ENCODE measurements at places on chromosomes 16 and 17.

- DNase-seq, result no peak
These were observed 1.8 kb upstream of the KRT10 start for GRCh38 chr17:40824015-40824832.

DNA sequence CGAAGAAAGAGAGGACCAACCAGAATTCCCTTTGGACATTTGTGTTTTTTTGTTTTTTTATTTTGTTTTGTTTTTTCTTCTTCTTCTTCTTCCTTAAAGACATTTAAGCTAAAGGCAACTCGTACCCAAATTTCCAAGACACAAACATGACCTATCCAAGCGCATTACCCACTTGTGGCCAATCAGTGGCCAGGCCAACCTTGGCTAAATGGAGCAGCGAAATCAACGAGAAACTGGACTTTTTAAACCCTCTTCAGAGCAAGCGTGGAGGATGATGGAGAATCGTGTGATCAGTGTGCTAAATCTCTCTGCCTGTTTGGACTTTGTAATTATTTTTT is 3.6 kb downstream of the SOX9 start:
- no peak for DNase-seq

- no peak for DNase-seq
These were observed 246.6 kb upstream of the MAF start for GRCh38 chr16:79847101-79847500.

DNA sequence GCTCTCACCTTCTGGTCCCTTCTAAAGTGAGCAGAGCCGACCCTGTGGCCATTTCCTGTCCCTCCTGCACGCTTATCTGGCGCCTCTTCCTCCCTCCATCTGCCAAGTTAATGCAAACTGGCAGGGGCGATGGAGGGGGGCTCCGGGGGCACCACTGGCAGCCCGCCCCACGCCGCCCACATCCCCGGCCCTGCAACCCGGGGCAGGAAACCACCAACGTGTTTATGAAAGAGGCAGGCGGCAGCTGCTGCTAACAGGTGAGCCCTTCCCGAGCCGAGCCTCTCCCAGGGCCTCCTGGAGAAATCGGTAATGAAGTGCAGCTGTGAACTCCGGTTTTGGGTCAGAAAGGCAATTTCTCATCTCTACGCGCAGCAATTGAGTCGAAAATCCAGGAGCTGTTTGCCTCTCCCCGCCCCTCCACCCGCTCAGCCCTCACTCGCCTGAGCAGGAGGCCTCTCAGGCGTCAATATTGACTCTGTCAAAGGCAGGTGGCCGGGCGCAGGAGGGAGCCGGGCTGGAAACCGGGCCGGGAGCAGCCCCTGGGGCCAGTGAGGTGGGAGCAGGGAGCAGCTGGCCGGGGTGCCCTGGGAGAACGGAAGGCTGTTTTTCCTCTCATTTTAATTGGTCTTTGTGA is 164.4 kb upstream of the GSE1 start:
- no peak for DNase-seq

GRCh38 chr16:80666378-80667250 is 125.8 kb downstream of the DYNLRB2 start:
- DNase-seq, result no peak

DNA sequence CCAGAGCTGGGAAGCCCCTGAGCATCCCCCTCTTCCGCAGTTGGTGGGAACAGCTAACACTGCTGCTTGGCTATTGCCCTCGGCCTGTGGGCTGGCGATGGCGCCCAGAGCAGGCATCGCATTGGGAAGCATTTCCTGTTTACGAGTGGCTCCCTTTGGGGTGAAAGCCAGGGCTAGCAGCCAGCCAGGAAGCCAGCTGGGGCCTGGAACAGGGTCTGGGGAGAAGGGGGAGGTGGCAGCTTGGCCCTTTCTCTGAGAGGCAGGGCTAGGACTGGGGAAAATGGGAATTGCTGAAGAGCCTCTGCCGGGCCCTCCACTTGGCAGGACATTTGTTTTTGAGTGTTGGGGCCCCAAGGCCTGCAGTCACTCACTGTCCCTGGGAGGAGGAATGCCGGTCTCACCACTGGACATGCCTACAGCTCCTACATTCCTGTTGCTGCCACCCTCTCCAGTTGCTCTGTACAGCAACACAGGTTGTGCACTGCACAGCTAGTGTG is 2.4 kb upstream of the MTSS2 start:
- DNase-seq, result no peak

DNA sequence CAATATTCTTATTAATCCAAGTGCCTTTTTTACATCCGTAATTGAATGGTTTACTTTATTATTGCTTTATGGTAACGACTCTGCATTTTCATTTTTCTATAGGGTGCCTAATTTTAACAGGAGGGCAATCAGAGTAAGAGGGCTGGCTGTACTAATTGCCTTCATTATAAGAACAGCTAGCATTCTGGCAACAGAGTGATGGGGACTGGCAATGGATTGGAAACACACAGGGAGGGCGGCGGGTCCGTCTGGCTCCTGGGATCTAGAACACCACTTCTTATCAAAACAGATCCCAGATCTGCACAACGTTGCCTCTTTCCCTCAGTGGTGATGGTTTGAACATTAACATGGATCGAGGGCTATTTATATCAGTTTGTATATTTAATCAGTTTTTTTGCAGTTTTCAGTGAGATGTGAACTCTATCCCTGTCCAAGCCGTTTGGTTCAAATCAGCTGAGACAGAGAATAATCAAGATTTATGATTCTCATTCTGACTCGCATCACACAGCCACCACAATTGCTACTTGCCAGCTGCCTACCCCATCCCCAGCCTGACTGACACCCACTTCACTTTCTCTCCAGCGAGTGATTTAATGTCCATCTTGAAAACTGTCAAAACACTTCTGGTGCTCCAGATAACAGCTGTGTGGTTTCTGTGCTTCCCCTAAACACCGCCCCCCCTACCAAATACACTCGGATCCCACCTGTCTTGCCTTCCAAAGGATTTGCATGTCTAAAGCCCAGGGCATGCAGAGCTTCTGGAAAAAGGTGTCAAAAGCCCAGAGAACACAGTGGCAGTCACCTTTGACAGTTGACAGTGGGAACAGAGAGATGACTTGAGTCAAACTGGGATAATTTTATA is 327.9 kb downstream of the HS3ST4 start:
- no peak for DNase-seq

DNA sequence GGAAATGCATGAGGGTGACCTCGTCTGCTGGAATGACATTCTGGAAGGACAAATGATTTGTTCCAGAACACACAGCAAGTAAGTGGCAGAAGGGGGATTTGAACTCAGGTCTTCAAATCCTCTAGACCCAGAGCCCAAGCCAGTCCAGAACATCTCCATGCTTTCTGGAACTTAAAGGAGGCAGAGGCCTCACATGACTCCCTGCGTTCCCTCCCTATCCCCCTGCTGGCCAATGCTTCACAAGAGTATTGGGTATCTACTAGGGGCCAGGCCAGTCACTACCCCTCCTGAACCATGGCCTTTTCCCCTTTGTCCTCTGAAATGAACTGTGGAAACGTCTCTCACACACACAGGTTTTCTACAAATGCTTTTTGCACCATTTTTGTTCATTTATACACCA is 7.6 kb upstream of the BEAN1 start:
- no peak for DNase-seq

- DNase-seq, result peak; percentile 80
These were observed 1.2 kb downstream of the TRIM65 start for GRCh38 chr17:75895370-75896155.

- no peak for DNase-seq
These were observed 119.7 kb upstream of the CIBAR2 start for GRCh38 chr16:85231959-85232358.

GRCh38 chr17:80526116-80526910 is 18.3 kb upstream of the RPTOR start:
- no peak for DNase-seq

DNA sequence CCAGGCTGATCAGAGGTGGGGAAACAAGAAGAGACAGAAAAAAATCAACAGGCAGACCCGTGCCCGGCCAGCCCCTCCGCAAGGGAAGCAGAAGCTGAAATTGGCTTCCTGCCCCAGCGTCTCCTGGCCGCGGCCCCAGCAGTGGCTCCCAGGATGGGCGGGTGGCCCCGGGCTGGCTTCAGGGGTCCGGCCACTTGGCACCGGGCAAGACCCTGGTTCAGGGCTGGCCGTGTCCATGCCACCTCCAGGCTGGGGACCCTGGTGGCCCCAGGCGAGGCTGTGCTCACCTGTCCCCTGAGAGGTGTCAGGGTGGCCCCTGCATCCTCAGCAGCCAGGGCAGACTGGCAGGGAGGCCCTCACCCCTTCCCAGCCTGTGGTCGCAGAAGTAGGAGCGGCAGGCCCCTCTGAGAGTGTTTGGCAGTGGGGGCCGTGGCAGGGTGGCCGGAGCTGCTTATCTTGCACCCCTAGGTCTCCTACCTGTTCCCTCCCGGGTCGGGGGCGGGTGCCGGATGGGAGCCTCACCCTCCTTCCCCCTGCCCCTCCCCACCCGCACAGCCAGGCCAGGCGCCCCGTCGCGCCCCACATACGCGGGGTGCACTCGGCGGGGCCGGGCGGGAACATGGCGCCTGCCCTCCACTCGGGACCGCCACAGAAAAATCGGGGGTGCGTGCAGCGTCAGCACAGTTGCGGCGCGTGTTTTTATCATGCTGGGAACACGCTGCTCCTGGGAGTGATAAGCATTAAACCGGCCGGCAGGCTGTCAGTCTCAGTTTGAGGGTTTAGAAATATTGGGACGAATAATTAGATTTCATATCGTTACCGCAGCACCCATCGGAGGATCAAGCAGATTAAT is 46.7 kb upstream of the ZC3H18 start:
- DNase-seq, result no peak

DNA sequence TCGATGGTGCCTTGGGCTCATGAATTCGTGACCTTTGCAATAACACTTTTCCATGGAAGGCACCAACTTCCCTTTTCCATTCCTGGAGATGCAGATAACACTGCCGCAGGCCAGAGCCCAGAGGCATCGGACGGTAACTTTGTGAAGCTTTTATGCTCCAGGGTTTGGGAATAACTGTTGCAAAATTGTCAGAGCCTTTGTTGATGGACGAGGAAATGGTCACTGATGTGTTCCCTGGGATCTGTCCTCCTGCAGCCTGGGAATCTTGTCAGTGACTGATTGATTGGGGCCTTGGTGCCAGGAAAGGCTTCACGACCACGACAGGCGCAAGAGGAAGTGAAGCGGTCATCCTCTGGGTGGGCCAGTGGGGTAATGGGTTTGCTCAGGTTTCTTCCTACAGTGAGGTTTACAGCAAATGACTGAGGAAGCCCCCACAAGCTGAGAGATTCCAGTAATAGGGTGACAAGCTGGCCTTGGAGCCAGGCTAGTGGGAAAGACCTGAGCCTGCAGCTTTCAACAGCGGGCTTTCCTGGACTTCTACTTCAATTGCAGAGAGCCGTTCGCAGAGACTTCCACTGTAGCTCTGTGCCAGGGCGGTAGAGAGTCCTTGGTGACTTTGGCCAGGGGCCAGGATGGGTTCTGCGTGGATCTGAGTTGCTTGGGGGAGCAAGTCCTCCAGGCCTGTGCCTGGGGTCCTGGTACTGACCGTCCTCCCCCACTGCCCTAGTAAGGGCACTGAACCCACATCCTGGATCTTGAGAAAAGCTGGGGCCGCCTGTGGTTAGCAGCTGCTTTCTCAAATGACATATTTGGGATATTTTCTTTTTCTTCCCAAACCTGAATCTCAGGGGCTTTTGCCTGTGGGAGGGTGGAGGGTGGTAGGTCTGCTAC is 37.6 kb downstream of the PGS1 start:
- DNase-seq, result no peak

- DNase-seq, result peak; percentile 29
These were observed 2.3 kb upstream of the G6PC1 start for GRCh38 chr17:42898147-42898811.

DNA sequence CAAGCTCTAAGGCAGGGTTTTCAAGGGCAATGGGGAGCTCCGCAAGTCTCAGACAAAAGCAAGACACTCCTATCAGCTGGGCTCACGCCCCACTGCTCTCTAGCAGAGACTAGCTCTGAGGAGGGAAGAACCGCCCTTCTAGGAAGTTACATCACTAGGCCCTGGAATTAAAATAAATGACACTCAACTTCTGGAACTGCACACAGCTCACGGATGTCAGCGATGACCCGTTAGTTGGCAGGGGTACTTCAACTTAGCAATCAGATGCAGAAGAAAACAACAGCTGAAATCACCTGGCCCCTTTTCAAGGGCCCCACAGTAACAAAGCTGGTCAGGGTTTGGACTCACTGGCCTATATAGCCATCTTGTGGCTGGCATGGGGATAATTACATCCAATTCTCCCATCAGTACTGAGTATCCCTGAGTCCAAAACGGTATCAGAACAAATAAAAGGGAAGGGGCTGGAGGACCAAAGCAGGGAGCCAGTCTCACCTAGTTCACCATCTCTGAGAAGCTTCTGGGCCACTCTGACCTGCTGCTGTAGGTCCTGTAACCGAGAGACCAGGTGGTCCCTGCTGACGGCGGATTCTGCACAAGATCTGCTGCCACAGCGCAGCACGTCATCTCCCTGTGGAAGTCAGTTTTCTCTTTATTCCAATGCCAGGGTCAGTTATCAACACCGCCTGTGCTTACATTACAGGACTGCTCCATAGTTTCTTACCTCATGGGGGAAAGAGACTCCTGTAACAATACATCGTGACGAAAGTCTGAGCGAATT is 22.2 kb downstream of the SERPINF1 start:
- DNase-seq, result peak; percentile 55

DNA sequence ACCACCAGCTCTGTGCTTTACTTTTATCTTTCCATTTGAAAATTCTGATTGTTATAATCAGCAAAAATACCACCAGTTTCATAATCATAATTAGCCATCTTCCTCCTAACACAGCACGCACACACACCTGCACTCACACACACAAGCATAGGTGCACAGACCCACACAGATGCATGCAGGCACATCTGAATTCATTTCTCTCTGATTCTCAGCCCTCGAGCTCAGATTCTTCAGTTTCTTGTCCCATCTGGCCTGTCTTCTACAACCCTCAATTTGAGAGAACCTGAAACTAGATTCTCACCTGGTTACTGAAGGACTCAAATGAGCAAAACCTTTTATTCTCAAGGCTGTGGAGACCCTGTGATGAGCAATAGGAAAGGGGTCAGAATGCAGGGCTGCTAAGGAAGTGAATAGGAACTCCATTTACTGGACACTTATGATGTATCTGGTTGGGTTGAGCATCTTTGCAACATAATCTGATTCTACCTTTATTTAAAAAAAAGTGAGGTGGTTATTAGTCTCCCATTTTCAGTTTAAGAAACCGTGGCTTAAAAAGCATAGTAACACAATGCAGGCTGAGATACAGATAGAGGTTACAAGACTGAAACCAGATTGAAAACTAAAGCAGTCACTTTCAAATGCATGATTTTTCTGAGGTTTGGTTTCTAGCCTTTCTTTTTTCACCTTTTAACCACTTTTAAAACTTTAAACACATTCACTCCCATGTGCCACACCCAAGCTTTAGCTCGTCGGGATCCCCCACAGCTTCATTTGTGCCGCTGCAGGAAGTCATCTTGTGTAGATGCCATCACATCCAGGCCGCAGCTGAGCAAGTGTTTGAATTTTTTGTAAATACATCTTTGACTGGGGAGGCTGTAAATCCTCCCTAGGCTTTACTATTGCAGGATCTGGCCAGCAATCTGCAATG is 9.4 kb downstream of the KRT33A start:
- no peak for DNase-seq

GRCh38 chr16:60645541-60645940 is 1390.7 kb downstream of the CDH8 start:
- DNase-seq, result no peak

- no peak for DNase-seq
These were observed 2.9 kb upstream of the NPIPB15 start for GRCh38 chr16:74372953-74373846.

Measured in D341Med (cell line).